ENCODE measurements at places on chromosomes 12 and 14.

GRCh38 chr12:112413855-112414625, 4.6 kb upstream of the RPL6 start:
- no peak for DNase-seq

GRCh38 chr12:77064896-77065360, 441 bp downstream of the E2F7 start:
- no peak for DNase-seq

DNA sequence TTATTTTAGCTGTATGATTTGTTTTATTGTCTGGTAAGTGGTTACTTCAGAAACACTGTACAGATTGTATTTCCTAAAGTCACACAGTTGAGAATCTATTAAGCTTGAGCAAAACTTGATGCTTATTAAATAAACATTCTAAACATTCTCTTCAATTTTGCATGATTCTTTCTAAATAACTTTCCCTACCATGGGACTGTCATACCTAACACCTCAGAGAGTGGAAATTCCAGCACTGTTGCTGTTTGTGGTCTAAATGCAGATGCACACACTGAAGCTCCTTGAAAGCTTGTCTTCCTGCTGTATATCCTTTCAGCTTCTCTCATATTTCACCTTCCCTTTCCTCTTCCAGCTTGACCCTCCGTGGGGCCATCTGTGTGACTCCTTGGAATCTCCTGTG, 392.0 kb downstream of the LRIG3 start:
- no peak for DNase-seq

DNA sequence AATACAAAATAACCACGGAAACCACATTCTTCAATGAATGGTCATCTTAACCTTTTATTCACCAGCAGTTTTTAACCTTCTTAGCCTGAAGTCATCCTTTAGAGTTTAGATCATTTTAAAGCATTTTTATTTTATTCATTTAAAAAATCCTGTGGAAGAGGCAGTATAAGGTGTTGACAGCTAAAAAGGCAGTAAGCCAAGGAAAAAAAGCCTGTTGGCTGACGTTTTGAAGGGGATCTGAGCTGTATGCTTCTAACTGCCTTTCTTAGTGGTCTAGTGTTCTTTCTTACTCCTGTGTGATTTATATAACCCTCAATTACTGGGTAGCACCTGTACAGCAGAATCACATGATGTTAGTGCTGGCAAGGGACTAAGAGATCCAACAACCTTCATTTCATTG, 438.3 kb upstream of the SEL1L start:
- DNase-seq = no peak

DNA sequence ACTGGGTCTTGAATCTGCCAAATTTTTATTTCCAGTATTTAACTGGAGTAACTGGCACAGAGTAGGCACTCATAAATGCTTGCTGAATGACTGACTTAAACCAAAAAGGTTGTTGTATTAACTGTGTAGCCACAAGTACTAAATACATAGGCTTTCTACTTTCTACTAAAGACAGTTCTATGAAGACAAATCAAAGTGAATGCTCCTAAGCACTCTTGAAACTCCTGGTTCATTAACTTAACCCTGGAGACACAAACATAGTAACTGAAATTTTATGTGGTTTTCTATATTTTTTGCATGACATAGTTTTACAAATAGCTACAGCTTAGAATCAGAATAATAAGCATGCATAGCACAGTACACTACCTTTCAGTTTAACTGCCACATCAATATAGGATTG, 70.4 kb downstream of the TXNDC16 start:
- no peak for DNase-seq

- no peak for DNase-seq
These were observed 377 bp downstream of the CCNT1 start for GRCh38 chr12:48716168-48716492.

DNA sequence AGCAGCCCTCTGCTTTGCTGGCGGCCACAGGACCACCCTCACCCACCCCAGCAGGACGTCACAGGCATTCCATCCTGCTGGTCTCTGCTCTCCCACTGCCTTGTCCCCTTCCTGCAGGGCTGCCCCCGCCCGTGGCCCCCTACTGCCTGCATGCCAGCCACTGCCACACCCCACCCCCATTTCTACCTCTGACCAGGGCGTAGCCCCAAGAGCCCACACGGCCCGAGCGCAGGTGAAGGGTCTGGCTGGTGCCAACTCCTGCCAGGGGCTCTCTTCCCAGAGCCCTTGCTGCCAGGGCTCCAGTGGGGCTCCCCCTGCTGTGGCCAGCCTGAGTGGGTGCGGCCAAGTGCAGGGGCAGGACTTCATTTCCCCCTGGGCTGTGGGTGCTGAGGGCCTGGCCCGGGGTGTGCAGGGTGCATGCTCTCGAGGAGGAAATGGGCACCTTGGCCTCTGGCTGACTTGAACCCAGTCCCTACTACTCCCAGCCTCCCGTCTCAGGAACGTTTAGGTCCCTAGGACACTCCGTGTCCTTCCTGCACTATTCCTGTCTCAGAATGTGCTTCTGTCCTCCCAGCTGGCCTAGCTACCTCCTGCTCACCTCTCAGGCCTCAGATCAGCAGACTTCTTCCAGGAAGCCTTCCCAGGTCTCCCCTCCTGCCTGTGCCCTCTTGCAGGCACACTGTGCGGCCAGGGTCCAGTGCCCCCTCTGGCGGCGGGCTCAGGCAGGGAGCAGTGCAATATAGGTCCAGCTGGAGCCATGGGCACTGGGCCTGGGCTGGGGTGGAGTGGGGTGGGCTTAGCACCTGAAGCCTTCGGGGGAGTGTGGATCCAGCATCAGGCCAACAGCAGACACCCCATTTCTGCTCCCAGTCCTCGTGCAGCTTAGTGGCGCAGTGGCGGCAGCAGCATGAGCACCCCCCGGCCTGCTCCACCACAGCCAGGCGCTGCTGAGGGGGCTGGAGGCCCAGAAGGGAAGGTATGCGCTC, 1.4 kb downstream of the LBHD2 start:
- no peak for DNase-seq

DNA sequence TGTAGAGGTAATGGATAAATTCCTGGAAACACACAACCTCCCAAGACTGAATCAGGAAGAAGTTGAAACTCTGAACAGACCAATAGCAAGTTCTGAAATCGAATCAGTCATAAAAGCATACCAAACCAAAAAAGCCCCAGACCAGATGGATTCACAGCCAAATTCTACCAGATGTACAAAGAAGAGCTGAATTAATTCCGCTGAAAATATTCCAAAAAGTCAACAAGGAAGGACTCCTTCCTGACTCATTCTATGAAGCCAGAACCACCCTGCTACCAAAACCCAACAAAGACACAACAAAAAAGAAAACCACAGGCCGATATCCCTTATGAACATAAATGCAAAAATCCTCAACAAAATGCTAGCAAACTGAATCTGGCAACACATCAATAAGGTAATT, 81.5 kb downstream of the SLC38A4 start:
- no peak for DNase-seq

- DNase-seq = peak; percentile 55
These were observed 68.8 kb upstream of the SLC8A3 start for GRCh38 chr14:70257526-70257925.

DNA sequence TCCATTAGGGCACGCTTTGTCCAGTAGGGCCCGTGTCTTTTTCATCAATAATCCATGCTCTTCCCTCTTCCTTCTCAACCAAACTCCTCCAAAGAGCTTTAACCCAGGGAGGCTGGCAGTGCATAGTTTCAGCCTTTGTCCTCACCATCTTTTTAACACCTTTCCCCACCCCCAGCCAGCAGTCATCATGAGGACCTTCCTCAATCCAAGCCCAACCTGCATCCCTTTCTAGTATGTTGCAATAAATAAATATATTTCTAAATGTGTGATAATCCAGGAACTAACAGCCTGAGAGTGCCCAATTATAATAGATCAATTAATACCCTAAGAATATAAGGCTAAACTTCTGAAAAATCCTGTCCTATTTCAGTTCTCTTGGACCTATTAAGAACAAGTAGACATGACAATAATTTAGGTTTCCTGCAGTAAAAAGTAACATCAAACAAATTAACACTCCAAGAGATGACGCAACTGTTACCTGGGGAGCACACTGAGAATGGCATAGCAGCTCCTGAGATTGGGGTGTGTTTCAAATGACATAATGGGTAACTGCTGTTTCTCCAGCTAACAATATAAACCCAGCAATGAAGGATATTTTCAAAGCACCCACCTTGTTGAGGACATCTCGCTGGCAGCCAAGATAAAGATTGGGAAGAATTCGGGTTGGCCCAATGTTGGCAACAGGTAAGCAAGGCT, 62.6 kb downstream of the DUSP16 start:
- no peak for DNase-seq

GRCh38 chr14:79638672-79639266, 572.5 kb downstream of the DIO2 start:
- no peak for DNase-seq

Measured in left lobe of liver (tissue), 2 donors.